H7 (cell line): ENCODE measurements at places on chromosomes 1 and 21. TPM values are rescaled to one million over a fixed set of nuclear protein-coding genes. Genes with fewer than 3 reads are reported as not detected.

DNA sequence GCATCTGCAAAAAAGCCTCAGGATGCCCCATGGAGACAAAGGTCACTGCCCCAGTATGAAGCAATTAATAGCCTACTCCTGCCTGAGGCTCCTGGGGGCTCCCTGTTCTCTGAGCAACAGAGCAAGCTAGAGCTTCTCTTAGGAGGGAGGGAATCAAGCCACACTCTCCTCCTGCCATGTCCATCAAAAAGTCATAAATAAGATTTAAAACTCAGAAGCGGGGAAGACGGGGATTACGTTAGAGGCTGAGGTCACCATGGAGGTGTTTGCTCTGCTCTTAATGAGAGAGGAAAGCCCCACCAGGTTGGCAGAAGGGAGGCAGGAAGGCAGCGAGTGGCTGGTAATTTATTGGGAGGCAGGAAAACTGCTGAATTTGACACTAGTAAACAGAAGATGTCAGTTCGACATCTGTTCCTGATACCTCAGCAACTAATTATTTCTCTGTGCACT is 98.4 kb upstream of the TNR start:
- no peak for DNase-seq

- DNase-seq = no peak
These were observed 10.2 kb downstream of the TAS1R2 start for GRCh38 chr1:18849261-18849711.

GRCh38 chr1:95548211-95548610 is 314.2 kb downstream of the RWDD3 start:
- no peak for DNase-seq

- peak; percentile 79 for DNase-seq
These were observed 9.8 kb downstream of the NHLH1 start for GRCh38 chr1:160376525-160377131.

DNA sequence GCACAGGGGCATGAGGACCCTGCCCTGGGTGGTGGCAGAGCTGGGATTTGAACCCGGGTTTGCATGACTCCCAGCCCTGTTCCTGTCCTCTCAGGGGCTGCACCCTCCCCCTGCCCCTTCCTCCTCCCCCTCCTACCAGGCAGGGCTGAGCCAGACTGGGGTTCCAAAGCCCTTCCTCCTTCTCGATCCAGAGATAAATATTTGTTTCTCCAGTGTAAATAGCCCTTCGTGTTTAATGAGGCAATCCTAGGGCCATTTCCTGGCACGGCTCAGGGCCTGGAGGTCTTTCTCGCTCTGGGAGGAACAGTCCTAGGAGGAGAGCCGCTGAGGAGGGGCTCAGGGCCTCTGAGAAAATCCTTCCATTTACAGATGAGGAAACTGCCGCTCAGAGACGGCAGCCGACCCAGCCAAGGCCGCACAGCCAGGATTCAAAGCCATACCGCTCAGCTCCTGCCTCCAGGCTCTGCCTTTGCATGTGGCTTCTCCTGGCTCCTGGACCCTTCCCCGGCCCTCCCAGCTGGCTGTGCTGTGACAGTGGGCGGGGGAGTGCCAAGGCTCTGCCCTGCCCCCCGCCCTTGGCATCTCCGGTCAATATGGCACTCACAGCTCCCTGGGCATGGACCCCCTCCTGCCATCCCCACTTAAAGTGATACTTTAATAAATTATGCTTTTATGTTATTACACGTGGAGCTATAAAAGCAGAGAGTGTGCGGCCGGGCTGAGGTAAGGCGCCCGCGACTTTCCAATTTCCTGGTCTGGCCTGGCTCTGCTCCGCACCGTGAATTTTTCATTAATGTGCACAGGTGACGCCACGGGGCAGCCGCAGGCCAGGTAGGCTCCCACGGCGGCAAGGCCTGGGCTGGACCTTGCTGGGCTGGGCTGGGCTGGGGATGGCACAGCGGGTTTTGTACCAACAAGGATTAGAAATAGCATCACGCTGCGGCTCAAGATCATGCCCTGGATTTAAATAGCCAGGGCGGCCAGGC is 114.7 kb upstream of the WNT4 start:
- peak; percentile 40 for DNase-seq

DNA sequence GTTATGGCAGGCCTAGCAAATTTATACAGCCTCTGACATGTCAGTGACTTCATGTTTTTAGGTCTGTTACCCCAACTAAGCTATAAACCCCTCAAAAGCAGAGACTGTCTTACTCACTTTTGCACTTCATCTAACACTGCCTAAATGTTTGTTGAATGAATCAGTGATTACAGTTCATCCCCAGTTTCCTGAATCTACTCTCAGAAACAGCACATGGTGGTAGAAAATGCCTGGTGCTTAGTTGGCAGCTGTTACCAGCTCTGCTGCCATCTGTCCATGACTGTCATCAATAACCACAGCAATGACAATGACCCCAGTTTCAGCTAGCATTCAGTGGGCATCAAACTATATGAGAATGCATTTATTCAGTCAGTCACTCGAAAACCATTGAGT is 110.5 kb upstream of the SERBP1 start:
- no peak for DNase-seq

- no peak for DNase-seq
These were observed 2.6 kb upstream of the IRF2BP2 start for GRCh38 chr1:234612352-234613127.

DNA sequence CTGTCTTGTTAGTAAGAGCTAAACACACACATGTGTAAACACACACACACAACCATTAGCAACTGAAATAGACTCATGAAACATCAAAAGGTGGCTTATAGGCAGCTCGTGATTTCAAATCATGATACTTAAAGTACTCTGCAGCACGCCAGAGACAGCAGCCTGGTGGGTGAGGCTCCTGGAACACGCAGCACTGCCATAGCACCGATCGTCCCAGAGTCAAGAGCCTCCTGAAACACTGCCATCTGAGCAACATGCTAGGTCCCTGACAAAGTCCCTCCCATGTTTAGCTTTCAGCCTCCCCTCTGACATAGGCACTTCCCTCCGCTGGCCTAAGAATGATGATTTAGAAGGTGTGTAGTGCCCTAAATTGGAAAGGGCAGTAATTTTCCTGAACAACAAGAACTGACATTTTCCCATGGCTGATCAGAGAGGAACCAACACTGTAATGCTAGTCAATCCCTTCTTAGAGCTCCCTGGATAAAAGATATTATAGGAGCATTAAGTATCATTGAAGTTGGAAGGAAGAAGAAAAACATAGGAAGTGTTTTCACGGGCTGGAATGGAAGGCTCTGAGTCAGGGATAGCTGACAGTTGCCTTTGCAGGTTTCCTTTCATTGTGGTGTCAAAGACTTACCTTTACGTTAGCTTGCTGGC is 14.1 kb upstream of the DPT start:
- DNase-seq = no peak

DNA sequence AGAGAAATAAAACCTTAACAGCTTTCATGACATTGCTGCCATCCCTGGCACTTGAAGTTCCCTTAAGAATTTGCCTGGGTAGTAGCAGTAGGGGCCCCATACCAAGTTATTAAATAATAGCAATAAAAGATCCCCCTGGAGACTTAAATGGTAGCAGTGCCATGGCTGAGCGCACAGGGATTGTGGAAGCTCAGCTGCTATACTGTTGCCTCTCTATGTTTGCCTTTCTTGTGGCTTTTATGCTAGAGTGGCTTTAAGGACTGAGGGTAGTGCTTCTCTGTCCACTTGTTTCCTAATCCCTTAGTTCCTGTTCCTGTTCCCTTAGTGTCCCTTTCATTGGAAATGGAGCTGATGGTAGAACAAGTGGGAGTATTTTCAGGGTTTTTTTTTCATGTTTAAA is 42.1 kb downstream of the NCF2 start:
- DNase-seq = no peak

- peak; percentile 31 for DNase-seq
These were observed 66.4 kb upstream of the CASZ1 start for GRCh38 chr1:10862743-10863335.

GRCh38 chr1:48547561-48548220 is 75.7 kb upstream of the SPATA6 start:
- no peak for DNase-seq

UBASH3A gene
- not detected in 2 replicates for total RNA-seq

KCNJ6 gene
- not detected in 2 replicates for total RNA-seq

NBPF10 gene
- total RNA-seq = 0.42 and 0.89 TPM in 2 replicates

S100A7A gene
- total RNA-seq = not detected in 2 replicates

ARHGEF10L gene
- 54.8 and 76.9 TPM in 2 replicates for total RNA-seq
